Right kidney (tissue), 9 donors: ENCODE measurements at places on chromosomes 5 and 9.
A peak's percentile ranks its signal among the peaks of the same experiment; 100 is the strongest.

DNA sequence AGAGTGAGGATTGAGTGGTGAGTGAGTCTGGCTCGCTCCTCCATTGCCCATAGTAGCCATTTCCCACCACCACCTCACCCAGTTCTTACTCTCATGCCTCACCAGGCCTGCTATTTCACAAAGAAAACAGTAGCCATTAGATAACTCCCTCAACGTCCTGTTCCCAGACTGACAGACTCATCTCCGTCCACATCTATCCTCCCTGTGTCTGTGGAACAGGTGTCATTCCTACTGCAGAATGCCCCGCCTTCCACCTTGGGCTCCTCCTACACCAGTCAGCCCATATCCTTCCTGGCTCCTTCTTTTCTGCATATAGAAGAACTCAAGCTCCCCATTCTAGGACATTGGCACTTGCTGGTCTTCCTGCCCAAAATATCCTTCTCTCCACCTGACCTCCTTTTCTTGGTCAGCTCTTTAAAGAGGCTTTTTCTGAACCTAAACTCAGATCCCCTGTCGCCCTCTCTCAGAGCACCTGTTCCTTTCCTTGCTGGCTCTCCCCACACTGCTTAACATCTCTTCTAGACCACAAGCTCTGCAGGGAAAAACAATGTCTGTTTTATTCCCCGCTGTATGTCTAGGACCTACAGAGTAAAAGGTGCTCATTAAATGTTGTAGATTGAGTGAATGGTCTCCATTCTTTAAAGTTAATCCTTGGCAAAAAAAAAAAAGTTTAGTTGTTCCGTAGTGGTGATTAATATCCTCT lies 3.2 kb downstream of the TNFAIP8 start:
- DNase-seq, result no peak

DNA sequence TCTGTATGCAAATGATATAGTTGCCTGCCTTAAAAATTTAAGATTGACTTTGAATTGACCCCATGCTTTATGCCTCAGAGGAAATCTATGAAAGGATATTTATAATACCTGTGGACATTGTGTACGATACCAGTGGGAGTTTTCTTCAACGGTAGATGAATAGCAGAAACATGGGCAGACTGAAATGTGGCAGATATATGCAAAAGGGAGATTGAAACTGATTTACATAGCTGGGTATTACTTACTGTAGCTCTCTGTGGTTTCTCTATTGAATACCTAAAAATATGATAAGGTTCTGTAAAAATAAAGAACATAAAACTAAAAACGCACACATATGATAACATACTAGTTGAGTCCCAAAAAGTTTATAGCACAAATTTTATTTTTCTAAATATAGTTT lies 345.2 kb upstream of the PCSK5 start:
- DNase-seq, result no peak

DNA sequence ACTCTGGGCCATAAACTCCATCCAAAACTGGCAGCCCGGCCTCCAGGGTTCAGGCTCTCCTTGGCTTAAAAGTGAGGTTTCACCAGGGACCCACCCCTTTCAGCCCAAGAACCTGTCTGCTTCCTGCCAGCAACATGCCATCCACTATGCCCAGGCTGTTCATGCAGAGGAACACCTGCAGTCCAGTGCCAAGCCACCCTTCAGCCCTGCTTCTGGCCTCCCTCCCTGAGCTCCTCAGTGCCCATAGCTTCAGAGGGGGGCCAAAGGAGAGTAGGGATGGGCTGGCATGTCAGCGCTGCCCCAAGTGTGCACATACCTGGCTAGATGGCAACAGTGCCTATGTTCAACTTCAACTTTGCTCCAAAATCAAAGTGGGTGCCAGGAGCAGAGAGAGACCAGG lies 166.9 kb upstream of the MRPS30 start:
- DNase-seq, result no peak

- peak; percentile 39 for DNase-seq
Observed at GRCh38 chr9:110217656-110218099, 9.7 kb upstream of the C9orf152 start.

DNA sequence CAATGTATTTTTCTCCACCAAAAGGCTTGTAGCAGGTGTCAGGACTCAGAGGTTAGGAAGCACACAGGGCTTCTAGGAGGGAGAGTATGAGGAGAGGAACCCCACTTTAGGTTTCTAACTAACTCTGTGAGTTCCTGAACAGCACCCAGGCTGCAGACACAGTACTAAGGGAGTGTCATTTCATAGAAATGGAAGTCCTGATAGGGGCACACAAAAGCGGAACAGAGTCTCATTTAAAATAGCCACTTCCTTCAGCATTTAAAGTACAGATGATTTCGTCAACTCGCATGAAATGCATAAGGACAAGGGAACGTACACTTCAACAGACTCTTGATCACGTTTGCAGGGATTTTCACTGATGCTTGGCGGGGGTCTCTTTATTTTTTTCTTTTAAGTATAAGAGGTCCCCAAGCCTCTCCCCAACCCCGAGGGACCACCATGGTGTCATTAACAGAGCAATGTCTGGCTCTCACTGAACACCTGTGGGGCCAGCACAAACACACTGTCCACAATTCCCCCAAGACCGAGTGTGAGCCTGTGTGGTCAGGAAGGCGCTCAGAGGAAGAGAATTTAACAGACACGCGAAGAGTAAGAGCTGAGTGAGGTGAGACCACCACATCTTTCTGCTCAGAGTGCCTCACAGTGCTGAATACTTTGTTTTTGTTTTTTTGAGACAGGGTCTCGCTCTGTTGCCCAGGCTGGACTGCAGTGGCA lies 82.3 kb downstream of the SECISBP2 start:
- no peak for DNase-seq

DNA sequence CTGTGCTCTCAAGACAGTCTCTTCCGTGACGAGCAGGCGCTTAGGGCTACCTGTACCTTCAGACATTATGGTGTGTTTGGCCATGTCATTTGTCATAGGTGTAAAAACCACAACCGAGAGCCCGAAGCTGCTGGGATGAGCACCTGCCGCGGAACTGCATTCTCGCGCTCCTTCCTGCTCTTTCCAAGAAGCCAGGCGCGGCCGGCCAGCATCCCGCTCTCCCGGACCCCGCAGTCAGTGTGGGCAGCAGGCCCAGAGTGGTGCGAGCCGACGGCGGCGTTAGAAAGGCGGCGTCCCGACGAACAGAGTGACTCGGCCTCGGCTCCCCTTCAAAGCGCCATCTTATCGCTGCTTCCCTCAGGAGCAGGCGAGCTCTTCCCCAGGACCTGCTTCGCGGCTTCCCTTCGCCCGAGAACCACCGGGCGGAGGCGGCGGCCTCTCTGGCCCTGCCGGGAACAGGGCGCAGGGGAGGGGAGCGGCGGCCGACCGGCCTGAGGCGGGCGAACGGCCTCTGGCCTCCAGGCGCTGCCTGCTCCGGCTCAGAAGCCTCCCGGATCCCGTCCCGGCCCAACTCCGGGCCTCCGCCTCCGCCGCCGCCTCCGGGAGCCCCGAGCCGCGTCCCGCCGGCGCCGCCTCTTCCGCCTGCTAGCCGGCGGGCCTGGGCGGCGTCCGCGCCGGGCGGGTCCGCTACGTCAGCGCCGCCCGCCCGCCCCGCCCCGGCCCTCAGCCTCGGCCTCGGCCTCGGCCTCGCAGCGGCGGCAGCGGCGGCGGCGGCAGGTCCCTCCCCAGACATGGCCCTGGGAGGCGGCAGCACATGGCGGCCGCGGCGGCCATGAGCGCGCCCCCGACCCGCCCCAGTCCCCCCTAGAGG lies at the start of gene FAM120A:
Gene FAM120A, plus strand, starts transcription at position 741 of the 871 bp plus-strand sequence. CDS start 231 bp downstream, outside the sequence.
- DNase-seq, result peak; percentile 97

DNA sequence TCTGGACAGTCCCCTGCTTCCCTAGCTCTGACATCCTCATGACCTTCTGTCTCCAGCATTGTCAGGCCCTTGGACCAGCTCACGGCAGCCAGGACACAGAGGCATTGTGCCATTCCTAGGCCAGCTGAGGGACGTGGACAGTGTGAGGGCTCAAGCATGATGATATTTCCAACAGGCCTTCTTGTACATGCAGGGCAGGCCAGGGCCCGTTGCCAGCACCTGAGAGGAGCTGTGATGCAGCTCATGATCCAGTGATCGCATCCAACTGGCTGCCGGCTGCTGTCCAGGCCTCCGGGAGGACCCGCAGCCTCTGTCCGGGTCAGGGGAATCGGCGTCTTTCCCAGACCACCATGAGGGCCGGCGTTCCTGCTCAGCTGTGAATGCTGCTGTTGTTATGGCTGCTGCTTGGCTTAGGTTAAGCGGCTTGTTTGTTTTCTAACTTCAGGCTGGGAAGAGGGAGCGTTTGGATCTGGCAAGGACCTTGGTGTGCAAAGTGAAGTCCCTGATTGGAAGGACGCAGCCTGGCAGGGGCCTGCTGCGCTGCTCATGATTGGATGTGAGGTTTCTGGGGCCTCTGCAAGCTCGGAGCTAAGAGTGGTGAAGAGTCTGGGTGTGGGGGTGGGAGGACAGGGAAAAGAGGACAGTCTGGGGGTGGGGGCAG lies 53.8 kb downstream of the PDZD2 start:
- DNase-seq, result no peak

GRCh38 chr9:31587146-31587545 lies 797.3 kb upstream of the ACO1 start:
- no peak for DNase-seq

GRCh38 chr9:135100725-135101410 lies 13.4 kb downstream of the OLFM1 start:
- no peak for DNase-seq
